ENCODE measurements at places on chromosomes 1 and 21.

DNA sequence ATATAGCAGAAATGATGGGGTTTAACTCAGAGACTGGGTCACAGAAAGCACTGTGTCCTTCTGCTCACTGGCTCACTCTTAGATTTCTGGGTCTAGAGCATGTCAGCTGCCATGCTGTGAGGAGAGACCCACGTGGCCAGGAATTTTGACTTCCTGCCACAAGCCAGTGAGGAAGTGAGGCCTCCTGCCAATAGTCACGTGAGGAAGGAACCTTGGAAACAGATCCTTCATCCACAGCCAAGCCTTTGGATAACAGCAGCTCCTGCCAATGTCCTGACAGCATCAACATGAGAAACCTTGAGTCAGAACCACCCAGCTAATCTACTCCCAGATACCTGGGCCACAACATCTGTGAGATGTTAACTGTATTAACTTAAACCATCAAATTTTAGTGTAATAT, 114.5 kb upstream of the PLPPR5 start:
- no peak for DNase-seq

GRCh38 chr1:230749150-230749549, 2.0 kb downstream of the CAPN9 start:
- no peak for DNase-seq

- no peak for DNase-seq
These were observed 11.7 kb upstream of the UCK2 start for GRCh38 chr1:165815725-165816124.

GRCh38 chr1:55225228-55225627, 10.1 kb upstream of the USP24 start:
- DNase-seq, result no peak

DNA sequence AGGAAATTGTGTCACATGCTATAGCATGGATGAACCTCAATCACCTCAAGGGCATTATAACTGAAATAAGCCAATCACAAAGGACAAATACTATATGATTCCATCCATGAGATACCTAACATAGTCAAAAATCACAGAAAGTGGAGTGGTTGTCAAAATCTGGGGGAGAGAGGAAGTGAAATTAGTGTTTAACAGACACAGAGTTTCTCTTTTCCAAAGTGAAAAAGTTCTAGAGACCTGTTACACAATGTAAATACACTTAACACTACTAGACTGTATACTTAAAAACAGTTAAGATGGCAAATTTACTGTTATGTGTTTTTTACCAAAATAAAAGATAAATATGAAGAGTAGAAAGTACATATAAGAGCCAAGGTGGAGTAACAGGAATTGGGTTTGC, 31.8 kb downstream of the ZNF644 start:
- no peak for DNase-seq

- no peak for DNase-seq
These were observed 18.4 kb downstream of the C1orf21 start for GRCh38 chr1:184405094-184405800.

GRCh38 chr1:162040001-162040400, 16.3 kb upstream of the OLFML2B start:
- DNase-seq, result no peak
